ENCODE measurements at places on chromosomes 4 and X.

DNA sequence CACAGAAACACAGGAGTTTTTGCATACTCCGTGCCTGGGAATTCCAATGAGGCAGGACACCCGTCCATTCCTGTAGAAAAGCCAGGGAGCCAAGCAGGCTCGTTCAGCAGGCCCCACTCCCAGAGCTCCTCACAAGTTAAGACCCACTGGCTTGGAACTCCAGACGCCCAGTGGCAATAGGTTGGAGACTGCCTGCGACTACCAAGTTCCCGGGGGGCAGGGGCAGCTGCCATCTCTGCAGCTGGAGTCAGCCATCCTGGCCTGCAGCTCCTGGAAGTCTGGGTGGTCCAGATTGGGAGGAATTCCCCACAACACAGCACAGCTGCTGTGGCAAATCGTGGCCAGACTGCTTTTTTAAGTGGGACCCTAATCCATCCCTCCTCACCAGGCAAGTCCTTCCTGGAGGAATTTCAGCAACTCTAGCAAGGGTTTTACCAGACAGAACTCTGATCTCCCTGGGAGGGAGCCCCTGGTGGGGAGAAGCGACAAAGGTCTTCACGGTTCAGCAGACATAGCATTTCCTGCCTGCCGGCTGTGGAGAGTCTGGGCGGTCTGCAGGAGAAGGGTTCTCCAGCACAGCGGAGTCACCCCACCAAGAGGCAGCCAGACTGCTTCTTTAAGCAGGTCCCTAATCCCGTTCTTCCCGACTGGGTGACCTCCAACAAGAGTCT, 231.9 kb downstream of the STPG2 start:
- DNase-seq: no peak

DNA sequence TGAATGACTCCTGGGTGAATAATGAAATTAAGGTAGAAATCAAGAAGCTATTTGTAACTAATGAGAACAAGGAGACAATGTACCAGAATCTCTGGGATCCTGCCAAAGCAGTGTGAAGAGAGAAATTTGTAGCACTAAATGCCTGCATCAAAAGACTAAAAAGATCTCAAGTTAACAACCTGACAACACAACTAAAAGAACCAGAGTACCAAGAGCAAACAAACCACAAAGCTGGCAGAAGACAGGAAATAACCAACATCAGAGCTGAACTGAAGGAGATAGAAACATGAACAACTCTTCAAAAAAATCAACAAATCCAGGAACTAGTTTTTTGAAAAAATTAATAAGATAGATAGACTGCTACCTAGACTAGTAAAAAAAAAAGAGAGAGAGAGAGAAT, 8.4 kb downstream of the CFAP299 start:
- DNase-seq: no peak

GRCh38 chrX:151359931-151360871, 36.8 kb upstream of the VMA21 start:
- peak; percentile 4 for DNase-seq

DNA sequence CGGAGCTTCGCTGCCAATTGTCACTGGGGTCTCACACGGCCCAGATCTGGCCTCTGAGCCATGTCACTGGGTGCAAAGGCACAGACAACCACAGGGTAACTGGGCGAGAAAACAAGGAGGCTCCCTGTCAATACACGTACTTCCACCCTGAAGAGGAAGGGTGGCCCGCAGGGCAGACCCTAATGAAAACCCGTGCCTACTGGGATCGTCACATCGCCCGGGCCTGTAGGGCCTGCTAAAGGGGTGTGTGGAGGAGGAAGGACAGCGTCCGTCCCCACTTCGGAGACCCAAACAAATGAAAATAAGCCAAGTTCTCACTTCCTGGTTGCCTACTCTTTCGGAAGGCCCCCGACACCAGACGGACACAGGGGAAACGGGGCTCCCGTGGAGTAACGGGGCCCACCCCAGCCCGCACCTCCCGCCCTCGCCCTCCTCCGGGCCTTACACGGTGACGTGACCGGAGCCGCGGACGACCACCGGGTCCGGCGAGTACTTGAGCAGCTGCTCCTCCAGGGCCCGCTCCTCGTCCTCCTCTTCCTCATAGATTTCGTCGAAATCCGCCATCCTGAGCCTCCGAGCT, 578 bp downstream of the CHIC2 start:
- peak; percentile 12 for DNase-seq

DNA sequence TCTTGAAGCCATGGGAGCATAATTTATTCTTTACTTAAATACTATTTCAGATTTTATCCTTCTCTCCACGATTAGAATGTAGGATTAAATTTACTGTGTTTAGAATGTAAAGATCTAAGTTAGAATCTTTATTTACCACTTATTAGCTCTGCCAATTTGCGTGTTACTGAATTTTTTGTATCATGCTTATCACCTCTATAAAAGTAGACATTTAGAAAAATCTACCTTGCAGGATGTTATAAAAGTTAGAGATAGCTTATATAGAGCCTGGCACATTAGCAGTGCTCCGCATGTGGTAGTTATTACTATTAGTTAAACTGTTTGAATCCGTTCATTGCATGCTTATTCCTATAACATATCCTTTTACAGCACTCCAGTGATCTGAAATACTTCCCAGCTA, 97.9 kb downstream of the BANK1 start:
- DNase-seq: no peak

- no peak for DNase-seq
These were observed 529.7 kb upstream of the BOD1L1 start for GRCh38 chr4:14157262-14157661.

- DNase-seq: no peak
These were observed 76.7 kb downstream of the AFF1 start for GRCh38 chr4:87011340-87012034.

DNA sequence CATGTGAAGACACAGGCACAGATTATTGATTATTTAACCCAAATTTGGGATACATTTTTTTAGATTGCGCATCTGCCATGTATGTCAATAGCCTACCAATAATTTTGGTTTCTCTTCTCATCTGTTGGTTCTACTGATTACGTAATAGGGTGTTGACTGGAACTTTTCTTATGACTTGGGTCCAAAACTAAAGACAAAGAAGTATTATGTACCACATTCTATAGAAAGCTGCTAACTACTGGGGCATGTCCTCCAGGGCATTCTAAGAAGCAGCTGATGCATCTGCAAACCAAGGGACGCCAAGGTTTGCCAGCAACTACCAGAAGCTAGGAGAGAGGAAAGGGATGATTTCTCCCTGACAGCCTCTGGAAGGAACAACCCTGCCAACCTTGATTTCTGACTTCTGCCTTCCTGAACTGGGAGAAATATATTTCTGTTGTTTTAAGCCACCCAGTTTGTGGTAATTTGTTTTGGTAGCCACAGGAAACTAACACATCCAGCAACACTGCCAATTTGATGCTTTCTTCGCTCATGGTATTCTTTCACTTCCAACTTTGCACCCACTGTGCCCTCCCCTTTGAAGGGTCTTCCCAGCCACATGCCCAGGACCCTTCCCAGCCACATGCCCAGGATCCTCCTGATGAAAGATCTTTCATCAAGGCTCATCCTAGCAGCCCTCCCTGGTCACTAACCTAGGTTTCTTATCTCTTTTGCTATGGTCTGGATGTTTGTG, 15.9 kb upstream of the TLR1 start:
- no peak for DNase-seq

GRCh38 chr4:115159141-115159540, 45.7 kb upstream of the NDST4 start:
- DNase-seq: no peak

DNA sequence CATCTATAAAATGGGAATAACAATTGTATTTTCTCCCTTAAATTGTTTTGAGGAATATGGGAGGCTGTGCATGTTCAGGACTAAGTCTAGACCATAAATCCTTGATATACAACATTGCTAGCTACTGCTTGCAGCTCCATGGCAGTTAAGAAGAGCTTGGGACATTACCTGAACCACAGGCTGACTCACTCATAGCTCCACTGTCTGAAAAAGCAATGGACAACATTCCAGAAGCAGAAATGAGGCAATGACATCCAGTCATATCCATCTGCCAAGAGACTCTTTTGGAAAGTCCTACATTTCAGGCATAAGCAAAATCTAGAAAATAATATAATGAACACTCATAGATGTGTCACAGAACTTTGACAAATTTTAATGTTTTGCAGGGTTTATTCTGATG, 167.3 kb upstream of the LEF1 start:
- DNase-seq: no peak

GRCh38 chr4:31474221-31474620, 754.1 kb downstream of the PCDH7 start:
- DNase-seq: no peak

- no peak for DNase-seq
These were observed 139.8 kb downstream of the PTTG2 start for GRCh38 chr4:38099908-38100407.

DNA sequence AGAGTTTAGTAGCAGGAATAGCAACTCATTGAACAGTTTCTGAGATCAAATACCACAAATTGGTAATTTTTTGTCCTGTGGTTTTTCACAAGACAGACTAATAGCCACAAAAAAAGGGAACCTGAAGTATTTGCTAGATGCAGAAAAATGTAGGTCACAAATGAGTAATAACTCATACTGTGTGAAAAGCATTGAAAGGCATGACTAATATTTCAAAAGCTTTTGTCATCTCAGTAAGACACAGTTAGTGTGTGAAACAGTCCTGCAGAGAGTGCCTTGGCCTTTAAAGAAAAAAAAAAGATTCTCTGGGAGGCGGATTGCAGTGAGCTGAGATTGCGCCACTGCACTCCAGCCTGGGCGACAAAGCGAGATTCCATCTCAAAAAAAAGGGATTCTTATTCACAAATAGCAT, 31.4 kb upstream of the SLC25A31 start:
- no peak for DNase-seq

GRCh38 chrX:128622296-128622695, 570.1 kb upstream of the ACTRT1 start:
- DNase-seq: no peak

- no peak for DNase-seq
These were observed 614.6 kb upstream of the CPEB2 start for GRCh38 chr4:14387647-14388046.
